Common myeloid progenitor, CD34-positive (primary cell): ENCODE measurements at places on chromosomes 6 and 20.
A peak's percentile ranks its signal among the peaks of the same experiment; 100 is the strongest.

DNA sequence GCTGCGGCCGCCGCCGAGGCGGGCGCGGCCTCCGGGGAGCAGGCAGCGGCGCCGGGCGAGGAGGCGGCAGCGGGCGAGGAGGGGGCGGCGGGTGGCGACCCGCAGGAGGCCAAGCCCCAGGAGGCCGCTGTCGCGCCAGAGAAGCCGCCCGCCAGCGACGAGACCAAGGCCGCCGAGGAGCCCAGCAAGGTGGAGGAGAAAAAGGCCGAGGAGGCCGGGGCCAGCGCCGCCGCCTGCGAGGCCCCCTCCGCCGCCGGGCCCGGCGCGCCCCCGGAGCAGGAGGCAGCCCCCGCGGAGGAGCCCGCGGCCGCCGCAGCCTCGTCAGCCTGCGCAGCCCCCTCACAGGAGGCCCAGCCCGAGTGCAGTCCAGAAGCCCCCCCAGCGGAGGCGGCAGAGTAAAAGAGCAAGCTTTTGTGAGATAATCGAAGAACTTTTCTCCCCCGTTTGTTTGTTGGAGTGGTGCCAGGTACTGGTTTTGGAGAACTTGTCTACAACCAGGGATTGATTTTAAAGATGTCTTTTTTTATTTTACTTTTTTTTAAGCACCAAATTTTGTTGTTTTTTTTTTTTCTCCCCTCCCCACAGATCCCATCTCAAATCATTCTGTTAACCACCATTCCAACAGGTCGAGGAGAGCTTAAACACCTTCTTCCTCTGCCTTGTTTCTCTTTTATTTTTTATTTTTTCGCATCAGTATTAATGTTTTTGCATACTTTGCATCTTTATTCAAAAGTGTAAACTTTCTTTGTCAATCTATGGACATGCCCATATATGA, 3.2 kb downstream of the MARCKS start:
- peak; percentile 16 for DNase-seq

DNA sequence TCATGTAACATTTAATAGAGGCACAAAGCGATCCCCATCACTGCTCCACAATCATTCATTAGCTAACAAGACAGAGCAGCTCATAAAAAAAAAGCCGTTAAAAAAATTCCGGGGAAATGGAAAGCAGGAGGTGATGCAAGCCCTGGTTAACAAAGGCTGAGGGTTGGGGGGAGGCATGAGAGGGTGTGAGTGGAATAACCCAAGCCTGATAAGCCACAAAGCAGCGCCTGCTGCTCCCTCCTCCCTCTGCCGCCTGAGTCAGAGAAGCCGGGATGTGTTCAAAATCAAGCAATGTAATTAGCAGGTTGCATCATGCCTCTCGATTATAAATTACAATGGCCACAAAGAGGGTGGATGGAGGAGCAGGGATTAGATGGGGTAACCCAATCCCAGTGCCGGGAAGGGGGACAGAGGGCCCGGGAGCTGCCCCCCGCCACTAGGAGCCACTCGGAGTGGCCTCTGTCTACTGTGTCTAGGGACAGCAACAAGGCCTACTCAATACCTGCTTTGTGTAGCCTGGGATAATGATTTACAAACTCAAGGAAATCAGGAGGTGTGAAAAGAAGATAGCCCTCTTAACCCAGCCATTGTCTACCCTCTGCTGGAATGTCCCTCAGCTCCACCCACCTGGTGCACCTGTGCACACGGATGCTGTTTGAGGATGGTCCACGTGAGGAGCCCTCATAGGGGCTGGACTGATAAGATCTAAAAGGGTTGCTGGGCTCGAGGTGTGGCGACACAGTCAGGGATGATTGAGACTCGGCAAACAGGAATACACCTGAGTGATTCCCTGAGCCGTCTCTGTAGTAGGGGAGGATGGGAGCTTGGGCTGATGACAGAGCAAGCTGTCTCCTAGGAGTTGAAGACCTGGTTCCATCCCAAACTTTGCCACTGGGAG, 156.9 kb downstream of the VEGFA start:
- no peak for DNase-seq

GRCh38 chr6:30955367-30956042, 14.7 kb downstream of the MUCL3 start:
- peak; percentile 56 for DNase-seq

DNA sequence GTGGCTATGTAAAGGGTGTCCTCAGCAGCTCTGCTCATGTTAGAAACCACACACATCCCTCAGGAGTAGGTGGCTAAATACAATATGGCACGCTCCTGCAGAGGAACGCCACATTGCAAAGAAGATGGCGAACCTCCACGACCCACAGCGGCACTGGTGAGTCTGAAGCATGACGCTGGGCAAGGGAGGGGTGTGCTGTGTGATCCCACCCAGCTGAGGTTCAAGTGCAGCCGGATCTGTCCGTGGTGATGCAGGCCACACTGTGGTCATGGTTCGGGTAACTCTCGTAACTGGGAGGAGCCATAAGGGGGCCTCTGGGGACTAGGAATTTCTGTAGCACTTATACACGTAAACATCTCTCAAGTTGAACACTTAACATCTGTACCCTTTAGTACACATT, 23.4 kb upstream of the APMAP start:
- DNase-seq = no peak

GRCh38 chr6:105432797-105433196, 29.9 kb upstream of the PREP start:
- DNase-seq = peak; percentile 5

DNA sequence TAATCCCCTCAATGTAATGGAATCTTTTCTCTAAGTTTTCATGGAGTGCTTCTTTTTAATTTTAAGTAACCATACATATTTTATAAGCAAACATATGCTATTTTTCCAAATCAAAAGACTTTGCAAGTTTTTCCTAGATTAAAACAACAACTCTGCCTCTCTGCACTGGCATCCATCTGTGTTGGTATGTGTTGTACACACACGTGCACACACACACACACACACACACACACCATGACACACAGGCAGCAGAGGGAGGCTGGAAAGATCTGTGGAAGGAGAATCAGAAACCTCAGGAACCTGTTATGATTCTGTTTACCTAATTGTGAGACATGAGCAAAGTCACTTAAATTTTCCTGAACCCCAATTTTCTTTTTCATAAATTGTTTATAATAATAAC, 295.0 kb upstream of the PRDM1 start:
- no peak for DNase-seq

DNA sequence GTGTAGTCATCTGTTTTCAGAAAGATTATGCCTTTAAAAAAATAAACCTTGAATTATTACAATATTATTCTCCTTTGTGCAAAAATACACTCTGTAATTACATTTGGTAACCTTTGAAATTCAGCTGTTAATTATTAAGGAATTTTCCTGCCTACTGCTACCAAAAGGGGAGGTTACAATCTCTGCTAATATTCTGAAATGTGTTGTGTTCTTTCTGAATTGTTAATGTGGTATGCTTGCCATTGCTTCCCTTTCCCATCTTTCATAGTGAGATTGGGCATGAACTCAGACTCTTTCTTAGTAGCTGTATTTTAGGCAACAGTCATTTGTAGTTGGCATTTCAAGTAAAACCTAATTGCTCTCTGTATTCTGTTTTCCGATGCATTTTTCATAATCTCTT, 73.0 kb downstream of the PHF3 start:
- no peak for DNase-seq

DNA sequence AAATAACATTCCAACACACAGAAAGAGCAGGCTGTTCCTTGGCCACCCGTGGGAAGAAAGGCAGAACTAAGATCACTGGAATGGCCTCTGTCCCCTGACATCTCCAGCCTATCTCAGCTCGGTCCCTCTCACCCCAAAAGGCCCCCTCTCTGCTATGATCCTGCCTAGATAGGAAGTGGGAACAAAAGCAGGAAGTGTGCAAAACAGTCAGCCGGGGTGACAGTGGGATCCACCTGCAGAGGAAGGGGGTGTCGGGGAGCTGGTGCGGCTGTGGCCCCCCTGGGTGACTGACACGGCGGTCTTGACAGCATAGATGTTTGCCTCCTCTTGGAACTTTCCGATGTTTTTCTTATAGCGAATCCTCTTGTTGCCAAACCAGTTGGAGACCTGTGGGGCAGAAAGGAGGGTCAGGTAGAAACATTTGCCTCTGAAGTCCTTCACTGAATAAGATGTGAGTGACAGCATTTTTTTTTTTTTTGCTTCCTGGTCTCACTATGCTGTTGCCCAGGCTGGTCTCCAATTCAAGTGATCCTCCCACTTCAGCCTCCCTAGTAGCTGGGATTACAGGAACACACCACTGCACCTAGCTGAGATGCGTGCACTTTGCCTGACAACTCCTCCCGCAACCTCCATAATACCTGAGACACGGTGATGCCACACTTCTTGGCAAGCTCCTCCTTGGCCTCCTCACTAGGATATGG, 2.8 kb downstream of the PBX2 start:
- DNase-seq = no peak

DNA sequence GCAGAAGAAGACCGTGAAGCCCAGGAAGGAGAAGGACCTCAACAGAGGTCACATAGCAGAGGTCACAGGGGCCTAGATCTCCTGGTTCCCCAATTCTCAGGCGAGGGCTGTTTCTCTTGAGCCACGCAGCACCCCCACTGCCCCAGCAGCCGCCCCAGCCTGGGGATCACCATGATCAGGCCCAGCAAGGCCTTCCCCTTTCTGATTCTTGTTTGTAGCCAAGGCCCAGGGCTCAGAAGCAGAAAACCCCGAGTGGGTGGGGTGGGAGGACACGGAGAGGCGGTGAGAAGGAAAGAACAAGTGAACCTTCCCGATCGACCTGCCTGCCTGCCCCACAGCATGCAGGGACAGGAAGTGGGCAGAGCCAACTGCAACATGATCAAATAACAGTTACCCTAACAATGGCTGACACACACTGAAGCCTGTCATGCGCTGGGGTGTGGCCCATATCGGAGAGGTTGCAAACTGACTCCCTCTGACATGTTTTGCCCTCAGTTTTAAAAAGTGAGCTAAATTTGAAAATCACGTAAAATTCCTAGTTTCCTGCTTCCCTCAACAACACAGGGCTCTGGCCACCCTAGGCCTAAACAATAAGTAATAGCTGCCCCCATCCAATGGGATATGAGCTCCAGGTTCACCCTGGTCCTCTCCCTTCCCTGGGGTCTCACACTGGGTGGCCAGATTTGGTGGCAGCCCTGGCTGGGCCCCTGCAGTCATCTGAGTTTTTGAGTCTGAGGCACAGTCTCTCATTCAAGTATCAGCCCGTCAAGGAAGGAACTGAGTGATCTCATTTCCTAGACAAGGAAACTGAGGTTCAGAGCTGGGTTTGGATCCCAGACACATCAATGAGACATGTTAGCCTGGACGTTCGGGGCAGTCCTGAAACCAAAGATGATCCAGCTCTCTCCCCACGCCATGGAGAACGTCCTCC, 6.5 kb downstream of the PEDS1 start:
- peak; percentile 93 for DNase-seq

DNA sequence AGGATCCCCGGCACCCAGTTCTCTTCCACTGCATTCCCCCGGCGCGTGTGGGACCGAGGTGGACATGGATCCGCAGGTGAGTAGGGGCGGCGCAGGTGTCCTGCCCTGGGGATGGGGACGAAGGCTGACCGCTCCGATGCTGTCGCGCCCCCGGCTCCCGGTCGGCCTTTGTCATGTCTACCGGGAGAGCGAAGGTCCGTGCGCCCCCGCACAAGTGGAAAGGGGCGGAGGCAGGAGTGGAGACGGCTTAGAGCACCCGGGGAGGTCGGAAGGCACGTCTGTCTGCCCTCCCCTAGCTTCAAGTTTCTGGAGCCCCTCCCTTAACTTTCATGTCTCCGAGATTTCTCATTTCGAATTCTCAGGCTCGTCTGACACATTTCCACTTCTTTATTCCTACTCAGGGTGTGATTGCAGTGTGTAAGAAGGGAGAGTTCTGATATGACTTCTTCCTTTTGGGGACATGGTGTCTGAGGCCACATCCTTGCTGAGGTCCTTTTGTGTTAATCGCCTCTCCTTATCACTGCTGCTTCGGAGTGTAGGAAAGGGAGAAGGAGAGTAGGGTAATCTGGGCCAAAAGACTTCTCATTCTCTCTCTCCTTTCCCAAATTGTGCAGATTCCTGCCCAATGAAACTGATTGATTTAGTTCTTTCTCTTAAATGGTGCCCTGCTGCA, 435 bp downstream of the KIFC1 start:
- no peak for DNase-seq

DNA sequence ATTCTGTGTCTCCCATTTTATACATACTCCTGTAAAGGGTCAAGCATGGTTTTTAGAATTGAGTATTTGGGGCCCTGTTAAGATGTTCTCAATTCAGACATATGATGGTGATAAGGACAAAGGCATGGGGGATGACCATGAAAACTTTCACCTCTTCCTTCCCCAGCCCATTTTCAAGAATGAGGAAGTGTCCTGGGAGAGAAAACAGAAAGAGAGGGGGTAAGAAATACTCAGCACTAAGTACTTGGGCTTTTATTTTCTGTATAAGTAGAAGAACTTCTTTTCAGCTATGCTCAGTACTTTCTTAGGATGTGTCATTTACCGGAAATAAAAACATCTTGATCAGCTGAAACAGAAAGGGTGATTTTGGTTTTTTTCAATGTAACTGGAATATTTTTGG, 10.9 kb upstream of the MBOAT1 start:
- no peak for DNase-seq

GRCh38 chr6:66940003-66940402, 1233.0 kb upstream of the EYS start:
- no peak for DNase-seq

DNA sequence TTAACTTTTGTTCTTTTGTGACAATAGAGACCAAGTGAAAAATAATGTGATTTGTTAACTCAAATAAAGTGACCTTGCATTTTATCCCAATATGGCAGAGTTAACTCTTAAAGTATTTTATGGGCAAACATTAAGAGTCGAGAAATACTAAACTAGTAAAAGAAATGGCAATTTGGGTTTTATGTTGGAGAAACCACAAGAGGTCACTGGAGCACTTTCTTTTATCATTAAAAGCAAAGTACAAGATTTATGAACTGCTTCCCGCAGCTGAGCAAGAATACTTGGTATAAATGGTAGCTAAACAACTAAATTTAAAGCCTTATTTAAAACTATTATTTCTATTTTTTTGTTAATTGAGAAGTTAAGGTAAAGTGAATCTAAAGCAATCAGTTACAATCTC, 33.5 kb upstream of the MCM9 start:
- DNase-seq = peak; percentile 33

DNA sequence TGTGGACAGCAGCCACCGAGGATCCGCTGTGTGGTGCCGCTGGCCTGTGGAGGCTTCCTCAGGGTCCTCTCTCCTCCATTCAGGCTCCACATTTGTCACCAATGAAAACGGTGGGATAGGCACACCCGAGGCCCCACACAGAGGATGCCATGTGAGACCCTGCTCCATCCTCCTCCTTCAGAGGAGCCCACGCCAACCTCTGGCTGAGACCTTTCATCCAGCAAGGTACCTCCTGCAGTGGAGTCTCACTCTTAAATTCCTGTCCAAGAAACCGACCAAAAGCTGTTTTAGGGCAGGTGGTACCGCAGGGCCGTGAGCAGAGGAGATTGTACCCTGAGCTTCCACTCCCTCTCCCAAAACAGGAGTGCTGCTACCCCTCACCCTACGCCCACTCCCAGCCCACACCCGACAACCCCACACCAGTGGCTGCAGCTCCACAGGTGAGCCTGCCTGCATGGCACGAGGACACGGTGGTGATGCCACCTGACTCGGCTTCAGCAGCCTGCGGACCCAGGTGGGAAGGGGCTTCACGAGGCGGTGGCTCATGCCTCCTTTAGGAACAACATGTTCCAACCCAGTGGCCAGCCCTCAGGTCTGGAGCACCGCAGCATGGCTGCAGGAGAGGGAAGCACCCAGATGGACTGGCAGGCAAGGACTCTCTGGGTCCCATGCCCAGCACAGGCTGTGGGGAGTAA, 237.6 kb upstream of the AFDN start:
- no peak for DNase-seq
